WTC11 (cell line): ENCODE measurements at places on chromosomes 2 and 18.

GRCh38 chr2:6526093-6526824 is 339.4 kb downstream of the CMPK2 start:
- no peak for DNase-seq

DNA sequence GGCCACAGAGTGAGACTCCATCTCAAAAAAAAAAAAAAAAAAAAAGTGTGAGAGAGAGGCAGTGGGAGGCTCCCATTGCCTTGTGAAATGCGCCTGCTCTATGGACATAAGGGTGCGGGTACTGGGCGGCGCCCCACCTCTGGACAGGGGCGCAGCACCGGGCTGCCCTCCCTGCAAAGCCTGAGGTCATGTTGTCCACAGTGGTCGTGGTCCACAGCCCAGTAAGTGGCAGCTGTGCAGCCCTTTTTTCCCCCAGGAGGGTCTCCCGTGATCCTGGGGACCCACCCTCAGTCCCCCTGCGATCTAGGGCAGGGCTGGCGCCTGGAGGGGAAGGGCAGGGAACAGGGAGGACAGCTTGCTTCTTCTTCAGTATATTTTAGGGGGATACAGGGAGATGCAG is 37.8 kb downstream of the LPIN1 start:
- DNase-seq, result no peak

DNA sequence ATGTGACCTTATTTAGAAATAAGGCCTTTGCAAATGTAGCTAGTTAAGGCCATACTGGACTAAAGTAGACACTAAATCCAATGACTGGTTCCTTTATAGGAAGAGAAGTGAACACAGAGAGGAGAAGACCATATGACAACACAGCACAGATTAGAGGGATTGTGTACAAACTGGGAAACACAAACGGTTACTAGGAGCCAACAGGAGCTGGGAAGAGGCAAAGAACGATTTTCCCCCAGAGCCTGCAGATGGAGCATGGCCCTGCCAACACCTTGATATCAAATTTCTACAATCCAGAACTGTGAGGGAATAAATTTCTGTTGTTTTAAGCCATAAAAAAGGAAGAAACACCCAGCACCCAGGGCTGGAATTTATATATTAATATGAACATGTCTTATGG is 38.7 kb upstream of the COL5A2 start:
- no peak for DNase-seq

DNA sequence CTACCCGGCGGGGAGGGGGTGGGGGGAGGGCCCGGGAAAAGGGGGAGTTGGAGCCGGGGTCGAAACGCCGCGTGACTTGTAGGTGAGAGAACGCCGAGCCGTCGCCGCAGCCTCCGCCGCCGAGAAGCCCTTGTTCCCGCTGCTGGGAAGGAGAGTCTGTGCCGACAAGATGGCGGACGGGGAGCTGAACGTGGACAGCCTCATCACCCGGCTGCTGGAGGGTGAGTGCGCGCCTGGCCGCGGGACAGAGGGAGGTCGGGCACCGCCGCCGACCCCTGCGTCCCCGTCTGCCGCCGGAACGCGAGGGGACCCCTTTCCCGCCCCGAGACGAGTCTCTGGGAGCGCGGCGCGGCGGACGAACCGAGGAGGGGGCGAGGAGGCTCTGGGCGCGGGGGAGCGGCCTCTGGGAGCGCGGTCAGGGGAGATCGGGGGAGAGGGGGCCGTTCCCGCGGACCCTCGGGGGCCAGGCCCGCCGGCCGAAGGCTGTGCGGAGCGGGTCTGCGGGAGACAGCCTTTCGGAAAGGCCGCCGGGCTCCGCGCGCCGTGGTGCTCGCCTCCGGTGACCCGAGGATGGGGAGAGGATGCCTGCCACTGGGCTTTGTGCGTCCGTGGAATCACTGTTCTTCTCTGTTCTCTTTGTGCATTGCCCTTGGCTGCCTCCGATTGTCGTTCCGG is 463 bp downstream of the PPP1CB start:
- DNase-seq, result peak; percentile 74

- no peak for DNase-seq
Measured at GRCh38 chr2:4338345-4338744, 635.0 kb downstream of the DCDC2C start.

DNA sequence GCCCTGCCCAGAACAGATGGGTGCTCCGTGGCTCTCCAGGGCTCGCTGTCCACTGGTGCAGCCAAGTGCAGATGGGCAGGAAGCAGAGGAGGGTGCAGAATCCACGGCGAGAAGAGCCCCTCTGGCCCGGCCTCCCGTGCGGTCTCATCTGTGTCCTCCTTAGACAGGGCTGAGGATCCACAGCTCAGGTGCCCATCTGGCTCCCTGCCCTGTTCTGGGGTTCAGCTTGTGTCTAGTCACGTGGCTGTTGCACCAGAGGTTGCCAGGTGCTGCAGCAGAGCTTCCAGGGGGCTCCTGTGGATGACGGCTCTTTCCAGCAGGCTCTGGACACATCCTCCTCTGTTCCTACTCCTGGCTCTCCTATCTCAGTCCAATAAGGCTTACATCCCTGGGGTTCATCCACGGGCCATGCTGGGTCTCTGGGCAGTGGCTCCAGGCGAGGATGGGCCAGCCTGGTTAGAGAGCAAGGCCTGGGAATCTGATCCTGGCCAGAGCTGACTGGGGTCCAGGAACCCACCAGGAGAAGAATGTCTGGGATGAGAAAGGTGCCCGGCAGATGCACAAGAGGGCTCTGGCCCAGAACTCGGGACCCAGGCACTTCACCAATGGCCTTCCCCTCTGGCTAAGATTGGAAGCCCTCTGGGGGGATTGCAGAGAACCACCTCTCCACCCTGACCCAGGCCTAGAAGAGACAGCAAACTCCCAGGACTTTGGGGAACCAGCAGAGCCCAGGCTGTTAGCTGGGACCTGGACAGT is 116.3 kb upstream of the ID2 start:
- no peak for DNase-seq

GRCh38 chr2:238389988-238390589 is 36.6 kb upstream of the ASB1 start:
- DNase-seq, result no peak

GRCh38 chr18:56388571-56388970 is 249.8 kb downstream of the TXNL1 start:
- no peak for DNase-seq

DNA sequence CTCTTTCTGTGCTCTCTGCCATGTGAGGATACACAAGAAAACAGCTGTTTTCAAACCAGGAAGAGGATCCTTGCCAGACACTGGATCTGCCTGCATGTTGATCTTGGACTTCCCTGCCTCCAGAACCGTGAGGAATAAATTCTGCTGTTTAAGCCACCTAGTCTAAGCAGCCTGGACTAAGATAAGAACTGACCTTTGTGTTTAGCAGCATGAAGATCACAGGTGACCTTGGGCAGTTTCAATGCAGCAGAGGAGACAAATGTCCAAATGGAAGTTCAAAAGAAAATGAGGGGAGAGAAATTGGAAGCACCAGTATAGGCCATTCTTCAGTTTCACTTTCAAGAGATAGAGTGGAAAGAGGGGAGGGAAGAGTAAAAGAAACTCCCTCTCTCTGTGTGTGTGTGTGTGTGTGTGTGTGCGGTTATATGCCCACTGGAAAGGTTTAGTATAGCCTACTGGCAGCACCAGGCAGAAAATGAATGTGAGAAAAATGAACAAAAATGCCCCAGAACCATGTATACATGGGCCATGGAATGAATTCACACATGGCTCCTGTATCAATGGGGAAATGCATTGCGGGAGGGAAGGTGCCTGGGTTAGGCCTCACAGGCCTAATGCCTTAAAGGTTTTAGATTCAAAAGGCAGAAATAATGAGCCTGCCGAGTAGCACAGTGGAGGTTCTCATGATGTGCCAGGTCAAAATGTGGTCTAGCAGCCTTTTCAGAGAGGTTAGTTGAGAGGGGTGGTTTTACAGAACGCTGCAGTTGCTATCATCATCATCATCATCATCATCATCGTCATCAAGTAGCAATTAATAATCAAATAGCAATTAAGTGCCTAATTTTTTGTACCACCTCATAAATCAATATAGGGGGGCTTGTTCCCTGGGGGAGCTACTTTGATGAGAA is 1.1 kb upstream of the CERS6 start:
- no peak for DNase-seq

DNA sequence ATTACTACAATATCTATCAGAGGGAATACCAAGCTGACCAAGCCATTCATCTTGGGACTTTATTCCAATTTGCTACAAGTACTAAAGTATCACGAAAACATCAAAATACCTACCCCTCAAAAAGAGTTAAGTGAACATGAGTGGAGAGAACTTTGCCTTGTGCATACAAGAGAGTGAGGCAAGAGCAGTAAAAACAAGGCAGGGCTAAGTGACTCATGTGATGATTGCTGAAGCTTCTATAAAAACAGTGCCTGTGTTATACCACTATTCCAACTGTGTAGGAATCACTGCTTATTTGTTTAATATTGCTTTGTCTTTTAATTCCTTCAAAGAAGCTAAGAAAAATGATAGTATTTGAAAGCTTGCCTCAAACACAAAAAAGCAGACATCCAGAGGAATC is 61.2 kb downstream of the FARSB start:
- no peak for DNase-seq

DNA sequence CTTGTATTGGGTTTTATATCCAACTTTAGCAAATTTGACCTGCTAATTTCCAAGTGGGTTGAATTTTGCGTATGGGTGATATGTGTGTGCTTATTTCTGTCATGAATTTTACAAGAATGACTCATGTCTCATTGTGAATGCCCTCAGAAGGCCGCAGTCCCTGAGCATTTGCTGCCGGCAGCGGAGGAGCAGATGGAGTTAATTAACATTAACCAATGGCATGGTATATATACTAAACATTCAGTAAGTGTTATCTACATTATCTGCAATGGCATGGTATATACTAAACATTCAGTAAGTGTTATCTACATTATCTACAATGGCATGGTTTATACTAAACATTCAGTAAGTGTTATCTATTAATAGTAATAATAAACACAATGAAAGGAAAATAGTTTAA is 90.1 kb downstream of the DOK6 start:
- DNase-seq, result no peak

DNA sequence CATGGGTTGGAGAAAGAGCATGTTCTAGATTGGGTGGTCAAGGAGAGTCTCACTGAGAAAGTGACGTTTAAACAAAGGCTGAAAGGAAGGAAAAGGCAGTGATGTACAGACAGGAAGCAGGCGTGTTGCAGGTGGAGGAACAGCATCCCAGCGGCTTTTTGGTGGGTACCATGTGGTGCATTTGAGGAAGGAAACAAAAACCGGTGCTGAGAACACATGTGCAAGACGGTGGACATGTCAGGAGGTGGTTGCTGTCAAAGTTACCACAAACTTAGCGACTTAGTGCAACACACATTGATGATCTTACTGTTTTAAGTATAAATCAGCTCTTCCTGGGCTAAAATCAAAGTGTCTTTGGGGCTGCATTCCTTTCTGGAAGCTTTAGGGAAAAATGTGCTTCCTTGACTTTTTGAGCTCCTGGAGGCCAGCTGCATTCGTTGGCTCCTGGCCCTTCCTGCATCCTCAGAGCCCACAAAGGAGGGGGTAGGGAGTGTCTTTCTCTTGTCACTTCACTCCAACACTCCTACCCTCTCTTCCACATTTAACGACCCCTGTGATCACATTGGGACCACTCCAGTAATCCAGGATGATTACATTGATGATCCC is 380.6 kb downstream of the FBXO15 start:
- DNase-seq, result no peak

DNA sequence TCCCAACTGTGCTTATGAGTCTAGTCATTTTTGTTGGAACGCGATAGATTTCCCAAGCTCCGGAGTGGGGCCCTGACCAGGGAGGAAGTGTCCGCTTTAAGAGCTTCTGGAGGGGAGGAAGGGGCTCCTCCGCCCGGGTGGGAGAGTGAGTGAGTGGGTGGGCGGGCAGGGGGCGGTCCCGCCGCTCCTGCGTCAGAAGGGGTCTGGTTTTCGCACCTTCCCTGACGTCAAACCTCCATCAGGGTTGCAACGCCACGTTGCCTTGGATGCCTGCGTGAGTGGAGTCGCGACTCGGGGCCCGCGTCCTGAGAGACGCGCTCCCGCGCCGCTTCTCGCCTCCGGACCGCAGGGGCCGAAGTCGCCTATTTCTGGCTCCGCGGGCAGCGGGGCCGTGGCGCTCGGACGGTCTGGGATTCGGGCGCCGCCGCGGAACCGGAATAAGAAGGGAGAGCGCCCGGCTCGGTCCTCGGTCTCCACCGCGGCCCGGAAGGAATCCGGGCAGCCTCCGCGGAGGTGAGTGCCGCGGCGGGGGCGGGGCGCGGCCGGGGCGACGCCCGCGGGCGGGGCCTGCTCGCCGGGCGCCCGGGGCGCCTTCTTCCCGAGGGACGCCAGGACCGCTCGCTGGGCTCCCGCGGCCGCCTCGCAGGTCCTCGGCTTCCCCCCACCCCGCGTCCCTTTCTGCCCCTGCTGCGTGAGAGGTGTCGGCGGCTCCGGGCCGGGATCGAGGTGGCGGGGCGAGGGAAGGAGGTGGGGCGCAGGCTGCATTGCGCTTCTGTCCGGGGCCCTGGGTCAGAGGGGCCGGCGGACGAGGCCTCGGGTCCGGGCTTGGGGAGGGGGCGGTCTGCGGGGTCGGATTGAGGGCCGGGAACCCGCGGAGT is at the start of gene ZDBF2:
TSS of gene ZDBF2 (plus strand) at position 230 of the 878 bp plus-strand sequence. CDS start 7,187 bp downstream, outside the sequence.
- peak; percentile 70 for DNase-seq

DNA sequence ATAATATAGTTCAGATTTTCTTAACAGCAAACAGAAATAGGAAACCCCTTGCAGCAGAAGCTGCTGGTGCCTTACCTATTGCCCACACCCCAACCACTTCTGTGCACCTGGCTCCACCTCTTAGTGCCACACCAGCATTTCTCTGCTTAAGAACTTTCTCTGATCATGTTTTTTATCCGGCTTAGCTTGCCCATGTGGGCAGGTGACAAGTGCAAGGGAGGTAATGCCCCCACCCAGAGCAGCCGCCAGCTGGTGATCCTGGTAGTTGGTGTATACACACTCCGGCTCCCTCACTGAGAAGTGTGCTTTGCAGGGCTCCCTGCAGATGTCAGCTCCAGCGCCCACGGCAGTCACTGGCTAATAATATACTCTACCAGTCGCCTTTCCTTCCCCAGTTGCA is 126.3 kb downstream of the ALPK2 start:
- no peak for DNase-seq

GRCh38 chr2:218721934-218722333 is 11.3 kb downstream of the TTLL4 start:
- DNase-seq, result no peak

- DNase-seq, result no peak
Measured at GRCh38 chr2:240650254-240650965, 25.1 kb downstream of the GPR35 start.

GRCh38 chr2:10792001-10792634 is 20.5 kb downstream of the PDIA6 start:
- no peak for DNase-seq

DNA sequence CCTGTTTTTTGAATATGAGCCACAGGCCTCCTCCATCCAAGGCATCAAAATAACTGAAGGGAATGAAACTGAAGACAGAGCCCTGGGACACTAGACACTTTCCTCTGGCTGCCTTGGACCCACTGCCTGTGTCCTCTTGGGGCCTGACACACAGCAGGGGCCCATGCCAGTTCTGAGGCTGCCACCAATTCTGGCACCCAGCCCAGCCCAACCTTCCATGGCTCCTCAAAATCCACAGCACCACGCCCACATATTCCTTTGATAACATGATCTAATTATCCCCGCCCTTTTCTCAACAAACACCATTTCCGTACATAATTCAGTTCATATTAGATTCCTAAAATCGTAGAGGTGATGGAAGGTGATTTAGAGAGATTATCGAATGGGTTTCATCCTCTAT is 64.2 kb downstream of the EMX1 start:
- no peak for DNase-seq
